ENCODE measurements at places on chromosomes 12 and 14.

- no peak for DNase-seq
Observed at GRCh38 chr12:20368651-20369304, 441 bp downstream of the PDE3A start.

GRCh38 chr12:122951979-122952892 is 14.0 kb downstream of the ABCB9 start:
- DNase-seq: peak; percentile 60

GRCh38 chr14:58662759-58663158 is 25.0 kb downstream of the DACT1 start:
- no peak for DNase-seq

DNA sequence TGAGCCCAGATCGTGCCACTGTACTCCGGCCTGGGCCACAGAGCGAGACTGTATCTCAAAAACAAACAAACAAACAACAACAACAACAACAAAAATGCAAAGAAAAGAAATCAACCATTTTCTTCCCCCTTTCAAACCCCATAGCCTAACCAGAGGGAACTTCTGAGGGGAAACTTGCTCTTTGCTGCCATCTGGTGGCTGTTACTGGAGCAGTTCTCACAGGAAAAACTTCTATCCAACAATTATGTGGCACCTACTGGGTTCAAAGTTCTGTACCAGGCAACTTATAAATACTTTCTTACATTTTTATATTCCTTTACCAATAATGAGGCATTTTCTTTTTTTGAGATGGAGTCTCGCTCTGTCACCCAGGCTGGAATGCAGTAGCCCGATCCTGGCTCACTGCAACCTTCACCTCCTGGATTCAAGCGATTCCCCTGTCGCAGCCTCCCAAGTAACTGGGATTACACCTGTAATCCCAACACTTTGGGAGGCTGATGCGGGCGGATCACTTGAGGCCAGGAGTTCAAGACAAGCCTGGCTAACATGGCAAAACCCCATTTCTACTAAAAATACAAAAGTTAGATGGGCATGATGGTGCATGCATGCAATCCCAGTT is 50.9 kb upstream of the BICDL1 start:
- peak; percentile 19 for DNase-seq

GRCh38 chr14:94681300-94682060 is 69.3 kb downstream of the SERPINA3 start:
- DNase-seq: no peak

GRCh38 chr14:49092345-49092744 is 493.8 kb downstream of the RPS29 start:
- DNase-seq: no peak

DNA sequence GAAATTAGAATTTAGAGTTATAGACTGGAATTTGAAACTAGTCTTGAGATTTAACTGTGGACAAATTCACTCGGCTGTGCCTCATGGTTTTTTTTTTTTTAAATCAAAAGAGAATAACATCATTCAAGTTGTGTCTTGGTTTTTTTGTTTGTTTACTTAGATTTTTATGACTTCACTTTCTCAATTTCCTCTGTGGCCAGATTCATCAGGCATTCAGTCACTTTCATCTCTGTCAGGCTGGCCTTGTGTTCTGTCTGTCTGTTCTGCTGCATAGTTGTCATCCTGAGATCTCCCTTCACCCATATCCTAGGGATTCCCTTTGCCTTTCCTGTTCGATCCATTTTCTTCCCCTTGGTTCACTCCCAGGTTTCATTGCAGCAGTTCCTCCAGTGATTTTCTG is 10.0 kb downstream of the MARK3 start:
- DNase-seq: no peak

- DNase-seq: no peak
Observed at GRCh38 chr14:93751946-93752655, 36.2 kb downstream of the PRIMA1 start.

DNA sequence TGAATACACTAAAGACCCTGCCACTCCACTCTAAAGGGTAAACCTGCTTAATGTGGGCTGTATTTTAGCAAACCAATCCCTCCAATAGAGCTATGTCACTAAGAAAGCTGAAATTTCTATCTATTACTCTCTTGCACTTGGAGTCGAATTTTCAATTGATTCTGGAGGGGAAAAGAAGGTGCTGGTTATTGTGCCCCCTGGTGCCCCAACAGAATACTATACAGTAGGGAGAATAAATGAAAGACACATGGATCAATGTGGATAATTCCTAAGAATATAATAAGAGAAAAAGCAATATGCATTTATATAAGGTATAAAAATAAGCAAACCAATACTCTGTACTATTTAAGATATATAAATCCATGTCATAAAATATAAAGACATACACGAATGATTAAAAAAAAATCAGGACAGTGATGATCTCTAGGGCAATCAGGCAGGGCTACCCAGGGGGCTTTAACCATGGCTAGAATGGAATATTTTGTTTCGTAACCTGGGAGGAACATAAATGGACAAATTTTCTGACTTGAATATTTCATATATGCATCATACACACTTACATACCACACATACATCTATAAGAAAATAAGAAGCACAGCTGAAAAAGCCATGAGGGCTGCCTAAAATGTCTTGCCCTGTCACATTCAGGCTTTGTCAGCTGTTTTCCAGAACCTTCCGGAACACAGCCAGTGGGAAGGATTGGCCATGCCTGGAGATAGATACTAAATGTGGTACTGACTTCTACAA is 54.4 kb downstream of the EFCAB11 start:
- no peak for DNase-seq

- DNase-seq: no peak
Observed at GRCh38 chr12:9991876-9992275, 7.0 kb downstream of the CLEC1B start.

DNA sequence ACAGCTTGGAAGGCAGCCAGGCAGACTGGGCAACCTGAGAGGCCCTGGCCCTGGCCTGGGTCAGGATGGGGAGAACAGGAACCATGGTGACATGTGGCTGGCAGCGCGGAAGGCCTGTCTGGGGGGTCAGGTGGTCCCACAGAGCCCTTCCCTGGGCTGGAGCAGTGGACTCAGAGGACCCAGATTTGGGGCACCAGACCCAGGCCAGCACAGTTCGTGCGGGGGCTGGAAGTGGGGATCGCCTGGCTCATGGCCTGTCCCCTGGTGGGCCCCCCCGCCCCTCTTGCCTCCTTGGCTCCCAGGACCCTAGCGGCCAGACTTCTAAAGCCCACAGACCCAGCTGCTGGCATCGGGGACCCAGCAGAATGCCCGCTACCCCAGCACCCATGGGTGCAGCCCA is 21.4 kb downstream of the MTA1 start:
- no peak for DNase-seq

- DNase-seq: no peak
Observed at GRCh38 chr14:89607453-89607852, 190.4 kb upstream of the FOXN3 start.

- DNase-seq: no peak
Observed at GRCh38 chr14:72810201-72810600, 83.7 kb downstream of the DPF3 start.

- DNase-seq: no peak
Observed at GRCh38 chr14:22583994-22584393, 5.0 kb downstream of the DAD1 start.

- no peak for DNase-seq
Observed at GRCh38 chr12:44507461-44507860, 368.7 kb downstream of the NELL2 start.

DNA sequence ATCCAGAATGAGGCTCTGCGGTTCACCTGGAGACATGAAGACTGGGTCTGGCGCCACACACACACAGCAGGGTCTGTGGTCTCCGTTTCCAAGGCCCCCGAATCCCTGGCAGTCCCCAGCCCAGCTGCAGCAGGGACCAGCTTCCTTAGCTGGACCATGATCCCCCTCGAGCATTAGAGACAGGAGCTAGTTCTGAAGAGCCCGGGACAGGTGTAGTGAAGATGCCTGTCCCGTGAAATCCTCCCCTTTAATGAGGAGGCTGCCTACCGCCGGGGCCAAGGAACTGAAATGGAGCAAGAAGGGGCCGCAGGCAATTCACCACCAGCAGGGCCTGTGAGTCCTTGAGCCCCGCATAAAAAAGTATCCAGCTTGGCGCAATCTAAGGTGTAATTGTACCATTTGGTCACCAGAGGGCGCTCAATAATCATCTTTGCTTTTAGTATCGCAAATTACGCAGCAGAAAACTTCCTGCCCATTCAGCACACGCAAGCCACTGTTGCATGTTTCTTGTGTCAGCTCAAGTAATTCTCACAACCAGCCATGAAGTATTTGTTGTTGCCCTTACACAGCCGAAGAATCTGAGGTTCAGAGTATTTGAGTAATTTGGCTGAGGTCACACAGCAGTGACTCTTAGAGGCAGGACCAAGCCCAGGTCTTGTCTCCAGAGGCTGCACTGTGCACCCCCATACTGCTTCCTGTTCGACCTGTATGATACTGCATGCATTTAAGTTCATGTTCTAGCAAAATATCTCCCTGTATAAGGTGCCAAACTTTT is 54.3 kb upstream of the PPP2R5C start:
- DNase-seq: peak; percentile 30

DNA sequence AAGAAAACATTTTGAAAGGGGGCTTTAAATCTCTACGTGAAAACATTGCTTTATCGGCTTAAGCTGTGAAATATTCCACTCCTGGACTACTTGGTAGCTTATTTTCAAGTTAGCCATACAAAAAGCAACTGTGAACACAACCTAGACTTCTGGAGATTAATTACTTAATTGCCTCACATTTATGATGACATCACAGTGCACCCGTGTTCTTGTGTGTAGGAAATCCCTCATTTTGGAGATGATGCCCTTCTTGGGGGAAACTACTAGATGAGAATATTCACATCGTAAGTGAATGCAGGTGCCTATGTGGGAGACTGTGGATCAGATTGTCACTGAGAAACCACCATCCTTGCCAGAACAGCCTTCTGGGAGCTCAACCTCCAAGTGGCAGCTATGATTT is 10.5 kb upstream of the B4GALNT3 start:
- DNase-seq: no peak

DNA sequence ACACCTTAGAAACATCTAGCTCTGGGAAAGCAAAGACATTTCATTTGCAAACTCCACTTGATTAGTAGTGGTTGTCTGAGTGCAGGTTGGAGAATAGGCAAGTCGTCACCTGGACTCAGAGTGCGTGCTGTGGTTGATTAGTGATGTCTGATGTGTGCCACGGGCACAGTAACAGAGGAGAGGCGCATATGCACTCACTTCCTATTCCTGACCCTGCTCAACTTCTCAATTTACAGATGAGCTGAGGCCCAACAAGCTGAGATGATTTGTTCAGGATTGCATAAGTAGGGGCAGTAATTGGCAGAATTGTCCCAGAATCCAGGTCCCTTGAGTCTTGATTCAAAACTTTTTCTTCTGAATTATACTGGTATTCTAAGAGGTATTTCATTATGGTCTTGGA is 44.9 kb downstream of the ADCK1 start:
- DNase-seq: no peak

DNA sequence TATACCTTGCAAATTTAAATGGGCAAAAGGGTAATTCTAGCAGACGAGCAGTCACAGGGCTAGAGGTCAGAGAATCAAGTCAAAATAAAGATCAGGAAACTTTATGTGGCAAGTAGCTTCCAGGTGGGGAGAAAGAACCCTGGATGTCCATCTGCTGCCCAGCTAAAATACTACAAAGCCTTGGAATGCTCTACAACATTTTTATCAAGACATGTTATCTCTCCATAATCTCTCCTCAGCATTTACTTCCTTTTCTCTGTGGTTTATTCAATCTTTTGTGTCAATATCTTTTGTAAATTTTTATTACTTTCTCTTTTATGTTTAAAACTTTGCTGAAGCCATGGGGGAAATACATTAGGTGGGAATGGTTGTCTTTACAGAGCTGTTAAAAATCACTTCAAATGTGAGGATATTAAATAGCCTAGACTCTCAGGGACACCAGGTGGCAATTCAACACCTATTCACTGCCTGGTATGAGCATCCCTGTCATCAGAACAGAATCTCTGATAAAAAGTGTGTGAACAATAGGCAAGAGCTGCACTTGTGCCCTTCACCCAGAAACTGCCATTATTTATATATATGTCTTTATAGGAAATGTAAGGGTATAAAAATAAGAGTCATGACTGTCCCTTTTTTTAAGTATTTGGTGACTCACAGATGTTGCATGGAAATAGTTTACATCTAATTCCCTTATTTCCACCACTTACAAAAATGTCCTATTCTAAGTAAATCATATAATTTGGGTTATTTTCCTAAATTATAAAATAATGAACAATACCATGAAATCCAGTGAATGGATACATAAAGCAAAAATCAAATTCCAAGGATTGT is 152.9 kb downstream of the EPS8 start:
- no peak for DNase-seq

- DNase-seq: no peak
Observed at GRCh38 chr12:45762185-45763110, 32.9 kb downstream of the ARID2 start.

DNA sequence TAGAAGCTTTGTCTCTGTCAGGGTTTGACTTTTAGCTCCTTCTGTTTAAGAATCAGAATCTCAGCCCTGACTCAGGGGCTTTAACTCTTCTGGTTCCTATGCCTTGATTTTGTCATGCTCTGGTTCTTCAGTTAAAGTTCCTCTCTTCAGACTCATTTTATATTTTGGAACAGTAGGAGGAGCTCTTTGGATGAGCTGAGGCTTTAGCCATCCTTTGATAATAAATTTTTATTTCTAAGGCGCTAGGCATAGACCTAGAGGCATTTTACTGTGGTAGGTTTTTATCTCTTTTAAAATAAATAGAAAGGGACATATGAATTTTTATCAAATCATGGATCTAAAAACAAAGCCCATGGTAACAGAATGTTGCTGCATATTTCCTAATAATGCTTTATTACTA is 51.7 kb downstream of the ATP23 start:
- no peak for DNase-seq

- DNase-seq: no peak
Observed at GRCh38 chr14:90491911-90492531, 95.2 kb downstream of the CALM1 start.

GRCh38 chr14:20397511-20397910 is 15.8 kb downstream of the TEP1 start:
- DNase-seq: no peak

GRCh38 chr12:106140223-106140986 is 1.7 kb upstream of the NUAK1 start:
- DNase-seq: no peak

GRCh38 chr12:122003651-122004611 is 17.8 kb upstream of the BCL7A start:
- peak; percentile 68 for DNase-seq

DNA sequence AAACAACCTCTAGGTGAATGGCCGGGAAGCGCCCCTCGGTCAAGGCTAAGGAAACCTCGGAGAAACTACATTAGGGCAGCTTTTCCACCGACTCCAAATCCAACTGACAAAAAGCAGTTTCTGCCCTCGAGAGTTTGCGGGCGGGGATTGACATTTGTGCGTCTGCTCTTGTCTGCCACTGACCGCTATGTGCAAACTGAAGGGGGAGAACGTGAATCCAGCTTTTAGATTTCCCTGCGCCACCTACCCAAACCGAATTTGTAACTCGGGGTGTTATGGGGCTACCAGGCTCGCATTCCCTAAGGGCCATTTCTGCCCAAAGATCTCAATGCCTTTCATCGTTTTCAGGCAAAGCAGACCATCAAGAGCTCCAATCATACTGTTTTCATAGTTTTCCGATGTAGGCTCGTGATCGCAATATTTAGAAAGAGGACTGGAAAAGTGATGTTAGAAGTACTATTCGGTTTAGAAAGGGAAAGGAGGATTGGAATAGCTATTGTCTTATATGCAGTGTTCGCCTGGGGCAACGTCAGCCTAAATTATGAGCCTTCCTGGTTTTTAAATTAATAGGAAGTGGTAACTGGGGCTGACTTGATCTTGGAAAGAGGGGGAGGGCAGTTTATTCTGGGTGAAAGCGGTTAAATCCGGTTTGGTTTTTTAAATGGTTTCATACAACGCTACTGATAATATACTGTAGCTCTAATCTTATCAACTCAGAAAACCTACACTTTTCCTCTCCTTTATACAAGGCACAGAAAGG is 45.4 kb downstream of the BCAT1 start:
- no peak for DNase-seq
